ENCODE measurements at places on chromosomes 12 and 14. TPM values are rescaled to one million over a fixed set of nuclear protein-coding genes. Genes with fewer than 3 reads are reported as not detected.

GRCh38 chr12:103840462-103840875, 565 bp downstream of the NT5DC3 start:
- H3K4me3 ChIP-seq: peak overlapping the region; percentile 93
- peaks cover 31% of the 10 kb centered on the region for H3K4me1 ChIP-seq
- H3K27ac ChIP-seq: 0 out of 2 replicates have a peak overlapping the region, but pooled peaks have one; percentile 8
- H3K36me3 ChIP-seq: peaks cover 2% of the 10 kb centered on the region
- no peaks in the 10 kb centered on the region for H3K27me3 ChIP-seq
- peak; percentile 45 for DNase-seq

DNA sequence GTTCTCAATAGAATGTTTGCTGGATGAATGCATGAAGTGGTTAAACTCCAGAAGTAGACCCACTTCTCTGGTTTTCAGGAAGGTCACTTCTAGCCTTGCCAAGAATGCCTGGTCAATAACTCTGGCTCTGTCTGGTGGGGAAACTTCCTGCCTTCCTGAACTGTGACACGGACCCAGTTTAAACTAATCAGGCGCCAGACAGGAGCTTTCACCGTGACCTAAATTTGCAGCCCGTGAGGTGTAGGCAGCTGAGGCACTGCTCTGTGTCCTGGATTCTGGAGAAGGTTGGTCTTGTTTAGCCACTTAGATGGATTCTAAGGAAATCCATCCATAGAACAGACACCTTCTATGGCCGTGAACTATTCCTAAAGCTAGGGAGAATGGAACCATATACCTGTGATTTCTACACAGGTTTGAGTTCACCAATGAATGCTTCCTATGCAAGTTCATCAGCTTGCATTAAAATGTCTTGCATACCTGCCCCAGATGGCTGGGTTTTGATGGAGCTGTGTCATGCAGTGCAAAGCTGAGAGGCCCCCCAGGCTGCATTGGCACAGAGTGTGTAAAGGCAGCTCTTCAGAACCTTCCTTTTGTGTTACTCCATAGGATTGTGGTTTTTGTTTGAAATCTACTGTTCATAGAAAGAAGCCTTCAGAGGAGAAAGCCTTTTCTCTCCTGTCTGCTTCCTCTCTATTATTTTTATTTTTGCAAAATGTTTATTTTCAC, 4.4 kb downstream of the CHST11 start:
- H3K4me3 ChIP-seq: no peak overlapping the region
- peaks cover 29% of the 10 kb centered on the region for H3K4me1 ChIP-seq
- no peak overlapping the region for H3K27ac ChIP-seq
- DNase-seq: no peak

Gene CALCOCO1
- total RNA-seq: 30.6 TPM

Gene DTX1
- total RNA-seq: not detected

Gene SRRM4
- total RNA-seq: under 0.01 TPM

Gene OXA1L
- 146 TPM for total RNA-seq

Measured in PC-3 (cell line).